ENCODE measurements at places on chromosomes 7 and 10.

GRCh38 chr7:91824201-91824600, 56.3 kb downstream of the MTERF1 start:
- DNase-seq, result no peak

DNA sequence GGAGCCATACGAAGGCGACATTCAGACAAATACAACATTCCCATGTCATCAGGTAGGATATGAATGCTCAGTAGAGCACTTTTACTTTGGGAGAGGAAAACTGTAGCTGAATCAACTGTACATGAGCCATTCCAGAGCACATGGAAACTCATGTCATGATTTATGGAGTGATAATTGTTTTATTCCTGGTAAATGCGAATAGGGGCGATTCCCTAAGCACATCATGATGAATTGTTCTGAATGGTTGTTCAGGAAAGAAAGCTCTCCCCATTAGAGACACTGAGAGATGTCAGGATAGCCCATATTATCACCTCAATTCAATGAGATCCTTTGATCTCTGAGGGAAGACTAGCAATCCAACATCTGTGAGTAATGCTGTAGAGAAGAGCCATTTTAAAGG, 243.6 kb downstream of the FOXP2 start:
- peak; percentile 7 for DNase-seq

- DNase-seq, result no peak
These were observed 20.5 kb downstream of the TMEM270 start for GRCh38 chr7:73881352-73882046.

- DNase-seq, result no peak
These were observed 683 bp upstream of the ENTPD7 start for GRCh38 chr10:99658622-99659030.

DNA sequence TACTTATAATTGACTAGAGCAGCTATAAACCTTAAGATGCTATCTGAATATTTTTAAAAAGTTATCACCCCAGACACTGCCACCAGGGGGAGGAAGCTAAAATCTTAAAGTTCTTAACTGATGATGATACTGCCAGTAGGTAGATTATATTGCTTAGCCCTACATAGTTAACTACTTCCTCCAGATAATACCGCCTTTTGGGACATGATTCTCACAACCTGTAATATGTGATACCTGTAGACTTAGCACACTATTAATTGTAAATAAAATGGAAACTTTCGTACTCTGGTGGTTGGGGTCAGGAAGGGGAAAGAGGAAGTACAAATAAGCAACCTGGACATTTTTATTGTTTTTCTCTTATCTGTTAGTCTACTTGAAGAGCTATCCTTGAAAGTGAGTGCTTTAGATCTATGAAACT, 268.9 kb downstream of the ADK start:
- DNase-seq, result peak; percentile 24

- no peak for DNase-seq
These were observed 272.0 kb downstream of the POU6F2 start for GRCh38 chr7:39249635-39250152.

DNA sequence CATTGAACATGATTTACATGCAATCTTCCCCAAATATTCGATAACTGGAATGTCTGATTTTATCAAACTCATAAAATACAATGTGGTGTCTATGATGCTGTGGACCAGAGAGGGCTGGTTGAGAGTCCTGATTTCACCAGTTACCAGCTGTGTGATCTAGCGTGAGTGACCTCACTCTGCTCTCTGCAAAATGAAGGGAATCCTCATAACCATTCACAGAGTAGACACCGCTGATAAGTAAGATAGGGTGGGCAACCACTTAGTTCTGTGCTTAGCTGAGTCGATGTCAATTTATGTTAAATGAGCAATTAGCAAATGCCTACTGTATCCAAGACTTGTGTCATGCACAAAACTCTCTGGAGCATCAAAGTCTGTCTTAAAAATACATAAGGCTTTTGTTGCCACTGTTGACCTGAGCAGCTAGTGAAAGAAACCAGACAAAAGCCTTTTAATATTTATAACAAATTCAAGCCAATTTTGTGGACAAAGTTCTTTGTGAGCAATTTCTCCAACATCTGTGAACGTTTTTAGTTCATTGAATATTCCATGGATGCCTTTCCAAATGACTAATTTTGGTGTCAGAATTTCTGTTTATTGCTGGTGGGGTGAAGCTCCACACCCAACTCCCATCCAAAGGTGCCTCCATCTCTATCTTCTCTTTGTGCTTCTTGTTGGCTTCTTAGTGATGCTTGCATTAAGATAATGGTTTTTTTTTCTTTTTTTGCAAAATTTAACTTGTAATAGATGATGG, 314.2 kb downstream of the ADRA2A start:
- no peak for DNase-seq

DNA sequence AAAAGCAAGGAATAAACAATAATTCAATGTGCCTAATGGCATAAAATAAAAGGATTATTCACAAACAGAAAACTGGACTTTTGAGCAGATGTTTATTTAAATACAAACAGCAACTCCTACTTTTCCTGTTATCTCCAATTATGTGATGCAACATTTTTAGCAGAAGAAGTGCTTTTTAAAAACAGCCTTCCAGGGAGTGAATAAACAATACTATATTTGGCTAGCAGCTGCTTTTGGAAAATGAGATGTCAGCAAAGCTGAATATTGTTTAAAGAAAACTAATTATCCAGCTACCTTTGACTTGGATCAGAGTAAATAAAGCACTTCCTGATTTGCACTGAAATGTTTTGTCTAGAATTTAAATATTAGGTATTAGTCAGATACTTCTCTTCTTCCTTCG, 23.2 kb downstream of the CDK1 start:
- no peak for DNase-seq

DNA sequence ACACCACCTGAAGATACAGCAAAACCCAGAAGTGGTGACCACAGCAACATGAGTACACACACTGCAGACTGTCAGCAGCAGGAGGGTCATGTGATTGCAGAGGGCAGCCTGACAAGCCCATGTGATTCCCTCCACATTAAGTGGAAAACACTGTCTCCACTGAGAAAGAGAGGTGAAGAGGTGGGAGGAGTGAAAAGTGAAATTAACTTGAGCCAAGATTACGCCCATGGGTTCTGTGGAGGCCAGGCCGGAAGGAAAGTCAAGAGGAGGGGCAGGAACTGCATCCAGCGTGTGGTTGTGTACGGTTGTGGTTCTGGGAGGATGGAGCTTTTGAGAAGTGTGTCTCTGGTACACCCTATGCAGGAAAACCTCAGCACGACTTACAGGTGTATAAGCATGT, 138.5 kb downstream of the PLXNA4 start:
- no peak for DNase-seq

GRCh38 chr10:70331486-70332268, 47.9 kb upstream of the NPFFR1 start:
- peak; percentile 95 for DNase-seq

DNA sequence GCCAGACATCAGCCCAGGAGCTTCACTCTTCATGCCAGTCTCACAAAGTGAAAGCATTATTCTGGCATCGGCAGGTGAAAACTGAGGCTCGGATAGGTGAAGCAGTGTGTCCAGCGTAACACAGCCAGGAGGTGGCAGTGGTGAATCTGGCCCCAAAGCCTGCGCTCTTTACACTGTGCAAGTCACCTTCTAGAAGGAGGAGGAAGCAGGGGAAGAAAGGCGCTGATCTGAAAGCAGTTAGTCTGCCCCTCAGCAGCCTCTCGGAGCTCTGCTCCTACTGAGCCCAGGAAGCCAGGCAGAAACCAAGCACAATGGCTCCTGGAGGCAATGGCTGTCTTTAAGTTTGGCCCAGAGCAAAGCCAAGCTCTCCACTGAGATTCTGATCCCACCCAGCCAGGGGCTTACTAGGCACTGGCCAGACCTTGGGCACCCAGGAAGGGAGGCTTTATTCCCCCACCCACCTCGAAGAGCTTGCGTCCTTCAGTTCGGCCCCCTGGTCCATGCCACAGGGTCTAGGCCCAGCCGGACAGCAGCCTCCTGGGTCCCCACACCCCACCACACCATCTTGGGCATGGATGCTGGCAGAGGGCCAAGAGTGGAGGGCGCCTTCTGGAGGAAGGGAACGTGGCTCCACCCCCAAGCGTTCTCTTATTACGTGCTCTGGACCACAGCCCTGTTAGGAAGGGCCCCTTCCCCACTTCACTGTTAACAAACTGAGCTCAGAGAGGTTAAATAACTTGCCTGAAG, 104.5 kb downstream of the GRID1 start:
- DNase-seq, result no peak

GRCh38 chr7:144494355-144494754, 90.9 kb upstream of the NOBOX start:
- DNase-seq, result no peak

DNA sequence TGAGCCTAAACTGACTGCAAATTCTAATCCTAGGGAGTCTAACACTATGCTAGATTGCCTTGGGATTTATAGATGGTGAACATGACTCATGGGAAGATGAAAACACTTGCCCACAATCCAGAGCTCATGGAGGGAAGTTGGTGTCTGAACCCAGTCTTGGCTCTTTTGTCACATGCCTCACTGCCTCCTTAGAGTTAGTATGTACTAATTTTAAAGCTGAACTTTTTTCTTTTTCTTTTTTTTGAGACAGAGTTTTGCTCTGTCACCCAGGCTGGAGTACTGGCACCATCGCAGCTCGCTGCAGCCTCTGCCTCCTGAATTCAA, 14.4 kb downstream of the MRPL32 start:
- DNase-seq, result peak; percentile 22

DNA sequence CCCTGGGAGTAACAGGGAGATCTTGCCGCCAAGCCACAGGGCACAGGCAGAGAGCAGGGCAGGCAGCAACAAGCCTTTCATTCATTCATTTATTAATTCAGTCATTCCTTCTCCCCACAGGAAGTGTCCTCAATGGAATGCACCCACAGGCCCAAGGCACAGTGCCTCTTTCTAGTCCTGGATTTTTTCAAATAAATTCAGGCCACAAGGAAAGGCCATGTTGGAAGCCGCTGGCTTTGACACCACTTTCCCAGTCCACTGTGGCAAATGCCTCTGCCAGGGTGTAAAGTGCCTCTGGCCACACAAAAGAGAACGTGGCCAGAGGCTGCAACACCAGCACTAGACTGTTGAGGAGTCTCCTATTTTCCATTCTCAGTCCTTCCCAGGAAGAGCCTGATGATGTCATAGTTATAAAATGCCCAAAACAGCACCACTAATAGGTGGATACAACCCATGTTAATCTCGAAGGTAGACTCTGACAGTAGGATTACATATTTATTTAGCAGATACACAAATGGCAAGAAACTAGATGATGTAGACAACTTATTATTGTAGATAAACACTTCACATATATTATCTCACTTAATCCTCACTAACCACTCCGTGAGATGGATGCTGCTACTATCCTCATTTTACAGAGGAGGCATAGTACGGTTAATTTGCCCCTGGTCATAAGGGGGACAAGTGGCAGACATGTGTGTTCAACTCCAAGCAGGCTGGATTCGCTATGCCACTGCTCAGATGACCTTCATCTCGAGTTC, 5.5 kb downstream of the JAZF1 start:
- DNase-seq, result no peak

- no peak for DNase-seq
These were observed 39.7 kb downstream of the AGAP3 start for GRCh38 chr7:151125846-151126481.

- DNase-seq, result no peak
These were observed 11.2 kb downstream of the KPNA7 start for GRCh38 chr7:99196536-99197258.

GRCh38 chr7:84393786-84394185, 199.2 kb upstream of the SEMA3A start:
- DNase-seq, result peak; percentile 23

DNA sequence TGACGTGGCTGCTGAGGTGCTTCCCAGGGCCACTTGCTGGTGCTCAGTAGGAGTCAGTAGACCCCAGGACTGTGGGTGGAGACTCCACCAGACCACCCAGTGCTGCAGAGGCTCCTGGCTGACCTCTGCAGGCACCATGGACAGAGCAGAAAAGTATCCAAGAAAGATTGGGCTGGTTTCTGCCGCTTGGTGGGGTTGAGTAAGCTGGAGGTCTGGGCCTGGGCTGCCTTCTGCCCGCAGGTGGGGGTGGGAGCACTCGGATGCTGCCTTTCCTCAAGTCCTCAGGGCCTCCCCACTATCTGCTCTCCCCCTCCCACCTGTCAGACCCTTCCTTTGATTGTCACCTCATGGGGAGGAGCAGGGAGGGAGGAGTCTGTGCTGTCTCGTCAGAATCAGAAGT, 91.6 kb downstream of the WDR37 start:
- DNase-seq, result no peak

GRCh38 chr7:83820641-83821040, 171.7 kb upstream of the SEMA3E start:
- no peak for DNase-seq

DNA sequence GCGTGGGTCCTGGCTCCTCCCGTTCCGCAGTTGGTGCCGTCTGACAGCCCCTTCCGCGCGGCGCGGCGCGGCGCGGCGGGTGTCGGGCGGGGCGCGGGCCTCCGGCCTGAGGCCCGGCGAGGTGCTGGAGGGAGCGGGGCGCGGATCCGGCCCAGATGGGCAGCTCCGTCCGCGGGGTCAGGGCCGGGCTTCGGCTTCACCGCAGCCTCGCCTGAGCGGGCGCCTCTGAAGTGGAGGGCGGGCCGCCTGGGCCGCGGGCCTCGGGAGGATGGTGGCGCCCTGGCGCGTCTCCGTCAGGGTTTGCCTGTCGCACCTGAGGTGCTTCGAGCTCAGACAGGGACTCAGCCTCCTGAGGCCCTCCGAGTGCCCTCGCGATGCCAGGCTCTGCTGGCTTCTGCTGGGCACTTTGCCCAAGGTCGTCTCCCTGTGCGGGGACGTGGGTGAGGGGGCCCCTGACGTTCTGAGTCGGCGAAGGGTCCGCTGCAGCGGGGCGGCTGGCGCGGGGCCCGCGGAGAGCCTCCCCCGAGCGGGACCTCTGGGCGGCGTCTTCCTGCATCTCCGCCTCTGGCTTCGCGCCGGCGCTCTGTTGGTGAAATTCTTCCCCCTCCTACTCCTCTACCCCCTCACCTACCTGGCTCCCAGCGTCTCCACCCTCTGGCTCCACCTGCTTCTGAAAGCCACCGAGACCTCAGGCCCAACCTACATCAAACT, 473 bp downstream of the ADCK2 start:
- no peak for DNase-seq

DNA sequence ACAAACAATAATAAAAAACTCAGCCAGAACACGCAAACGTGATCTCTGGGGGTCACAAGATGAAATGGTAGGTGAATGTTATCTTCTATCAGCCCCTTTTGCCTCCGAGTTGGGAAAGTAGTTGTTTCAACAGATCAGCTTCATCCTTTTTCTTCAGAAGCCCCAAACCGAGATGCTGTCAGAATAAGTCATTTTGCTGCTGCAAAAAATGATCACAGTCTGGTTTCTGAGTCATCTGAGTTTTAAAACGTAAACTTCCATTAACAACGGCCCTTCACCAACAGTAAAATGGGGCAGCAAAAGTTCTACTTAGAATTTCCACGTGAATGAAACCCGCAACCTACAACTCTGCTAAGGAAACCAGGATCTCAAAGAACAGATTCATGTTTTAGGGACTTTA, 44.9 kb downstream of the JCAD start:
- DNase-seq, result no peak

Measured in fibroblast of skin of right quadriceps (primary cell).